ENCODE measurements at places on chromosomes 5 and 9.

DNA sequence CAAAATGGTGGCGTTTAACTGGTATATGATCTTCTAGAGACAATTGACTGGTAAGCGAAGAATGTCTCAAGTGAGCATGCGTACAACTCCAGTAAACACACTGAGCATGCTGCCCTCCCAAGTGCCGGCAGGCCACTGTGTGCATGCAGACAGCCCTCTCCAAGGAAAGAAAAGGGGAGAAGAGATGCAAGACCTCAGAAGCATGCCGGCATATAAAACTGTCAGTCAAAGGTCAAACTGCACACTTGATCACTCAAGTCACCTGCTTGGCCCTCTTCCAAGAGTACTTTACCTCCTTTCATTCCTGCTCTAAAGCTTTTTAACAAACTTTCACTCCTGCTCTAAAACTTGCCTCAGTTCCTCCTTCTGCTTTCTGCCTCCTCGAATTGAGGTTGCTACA is 910.2 kb downstream of the TAF11L14 start:
- no peak for DNase-seq

DNA sequence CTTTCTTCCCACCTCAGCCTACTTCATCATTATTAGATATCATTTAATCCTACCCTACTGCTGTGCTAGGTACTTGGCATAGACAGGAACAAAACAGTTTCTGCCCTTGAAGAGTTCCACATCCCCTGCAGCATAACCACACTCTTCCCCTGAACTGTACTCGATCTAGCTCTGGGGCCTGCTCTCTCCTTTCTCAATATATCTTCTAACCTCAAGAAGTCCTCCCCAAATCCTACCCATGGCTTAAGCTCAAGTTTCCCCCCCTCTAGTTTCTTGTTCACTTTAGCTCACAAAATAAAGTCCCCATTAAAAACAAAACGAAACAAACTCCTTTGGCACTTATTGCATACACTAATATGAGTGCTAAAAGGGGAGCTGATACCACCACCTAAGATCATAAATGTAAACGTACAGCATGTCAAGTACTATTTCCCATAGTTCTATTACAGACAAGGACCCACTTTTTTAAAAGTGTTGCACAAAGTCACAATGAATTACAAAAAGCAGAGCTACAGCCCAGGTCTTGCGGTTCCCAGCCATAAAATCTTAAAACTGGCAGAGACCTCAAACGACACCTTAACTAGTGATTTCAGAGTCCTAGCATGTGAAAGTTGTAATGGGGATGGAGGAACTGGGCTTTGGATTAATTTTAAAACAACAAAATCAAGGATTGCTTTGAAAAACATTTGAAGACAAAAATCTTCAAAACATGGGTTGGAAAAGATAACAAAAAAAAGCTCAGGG is 80.7 kb downstream of the PTPDC1 start:
- no peak for DNase-seq

DNA sequence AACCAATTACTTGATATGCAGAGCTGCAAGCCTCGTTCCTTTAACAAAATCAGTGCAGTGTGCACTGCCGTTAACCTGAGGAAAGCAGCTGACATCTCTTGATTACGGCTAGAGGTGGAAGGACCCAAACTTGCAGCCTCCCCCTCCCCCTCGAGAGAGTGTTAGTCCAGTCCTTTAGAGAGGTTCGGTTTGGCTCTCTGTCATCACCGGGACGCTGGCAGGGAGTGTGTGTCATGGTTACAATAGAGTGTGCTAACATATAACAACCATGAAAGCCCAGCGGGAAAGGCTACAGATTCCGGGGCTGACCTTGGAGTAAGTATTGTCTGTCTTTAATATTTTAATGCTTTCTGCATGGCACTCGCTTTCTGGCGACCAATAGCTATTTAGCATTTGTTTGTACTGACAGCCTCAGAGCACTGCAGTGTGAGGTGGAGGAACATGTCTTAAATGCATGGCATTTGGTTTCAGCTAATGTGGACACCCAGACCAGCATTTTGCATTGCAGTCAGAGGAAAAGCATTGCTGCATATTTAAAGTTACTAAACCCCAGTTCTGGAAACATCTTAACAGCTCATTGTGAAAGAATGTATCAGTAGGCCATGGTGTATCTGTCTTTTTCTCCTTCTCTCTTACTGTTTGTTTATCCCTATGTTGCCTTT is 237.5 kb downstream of the CD180 start:
- DNase-seq: no peak

- DNase-seq: peak; percentile 8
Observed at GRCh38 chr5:149775785-149776184, 45.7 kb downstream of the PPARGC1B start.

DNA sequence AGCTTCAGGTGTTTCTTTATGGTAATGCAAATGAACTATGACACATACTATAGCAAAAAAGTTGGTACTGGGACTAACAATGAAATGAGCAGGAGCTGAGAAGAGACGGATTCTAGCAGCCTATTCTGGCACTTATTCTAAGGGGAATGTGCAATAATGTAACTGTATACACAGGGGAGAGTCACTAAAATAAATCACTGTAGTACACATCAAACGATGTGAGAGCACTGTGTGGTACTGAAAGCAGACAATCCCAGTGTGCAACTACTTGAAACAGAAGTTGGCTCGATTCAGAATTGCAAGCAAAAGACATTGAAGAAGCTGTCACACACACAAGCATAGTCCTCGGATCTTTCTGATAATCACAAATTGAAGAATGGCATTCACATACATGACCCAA is 1713.0 kb upstream of the CDH9 start:
- DNase-seq: no peak

DNA sequence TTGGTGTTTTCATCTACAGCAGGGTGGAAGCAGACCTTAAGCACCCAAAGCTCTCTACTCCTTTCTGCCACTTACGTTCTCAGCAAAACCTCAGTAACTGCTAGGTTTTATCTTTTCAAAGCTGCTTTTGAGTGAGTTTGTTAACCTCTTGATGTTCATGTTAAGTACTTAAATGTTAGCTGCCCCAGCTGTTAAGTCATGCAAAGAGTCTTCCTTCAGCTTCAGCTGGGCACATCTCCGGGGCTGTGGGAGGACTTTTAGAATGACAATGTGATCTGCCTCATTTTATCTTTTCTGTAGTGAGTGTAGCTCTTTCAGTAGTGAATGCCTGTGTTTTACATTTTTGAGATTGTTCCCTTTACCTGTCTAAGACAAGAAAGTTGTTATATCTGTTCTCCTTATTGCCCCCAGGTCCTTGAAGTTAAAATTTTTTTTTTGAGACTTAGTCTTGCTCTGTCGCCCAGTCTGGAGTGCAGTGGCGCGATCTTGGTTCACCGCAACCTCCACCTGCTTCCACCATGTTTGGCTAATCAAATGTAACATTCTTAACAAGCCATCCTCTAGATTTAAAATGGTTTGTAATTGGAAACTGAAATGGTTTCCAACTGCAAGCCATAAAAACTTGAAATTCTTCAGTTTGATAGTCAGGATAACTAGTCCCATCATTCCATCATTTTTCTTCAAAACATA is 19.6 kb downstream of the KDM4C start:
- no peak for DNase-seq

DNA sequence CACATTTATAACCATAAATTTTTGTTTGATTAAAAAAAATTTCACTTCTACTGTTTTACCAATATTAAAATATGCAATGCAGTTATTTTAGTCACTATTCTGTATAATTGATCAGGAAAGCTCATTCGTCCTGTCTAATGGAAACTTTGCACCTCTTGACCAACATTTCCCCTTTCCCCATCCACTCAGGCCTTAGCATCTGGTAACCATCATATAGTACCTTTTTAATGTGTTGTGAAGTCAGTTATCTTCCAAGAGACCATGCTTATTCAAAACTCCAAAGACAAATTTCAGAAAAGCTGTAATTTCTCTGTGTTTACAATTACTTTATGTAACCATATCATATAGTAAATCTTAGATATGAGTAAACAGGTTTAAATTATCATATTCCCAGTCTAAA is 145.9 kb downstream of the CTNND2 start:
- DNase-seq: no peak

GRCh38 chr9:137381501-137382443 is 41.2 kb downstream of the EXD3 start:
- no peak for DNase-seq

GRCh38 chr9:1047591-1048230 is 2.4 kb upstream of the DMRT2 start:
- no peak for DNase-seq

DNA sequence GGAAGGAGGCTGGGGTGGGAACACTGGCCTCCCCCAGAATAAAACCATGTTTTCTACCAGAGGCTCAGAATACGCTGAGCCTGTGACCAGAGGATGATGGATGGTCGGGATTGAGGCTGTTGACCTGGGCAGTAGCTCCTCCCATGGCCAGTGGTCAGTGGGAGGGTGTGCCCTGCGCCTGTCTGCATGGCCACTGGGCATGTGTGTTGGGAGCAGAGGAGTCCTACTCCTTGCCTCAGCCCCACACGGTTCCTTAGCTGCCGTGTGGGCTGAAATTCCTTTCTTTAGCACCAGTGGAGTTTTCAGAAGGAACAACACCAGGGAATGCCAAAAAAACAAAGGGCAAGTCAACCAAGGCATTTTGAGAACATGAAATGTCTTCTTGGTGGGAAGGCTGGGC is 8.5 kb upstream of the RMND5B start:
- no peak for DNase-seq

- DNase-seq: peak; percentile 40
Observed at GRCh38 chr5:72366324-72366976, 46.3 kb downstream of the PTCD2 start.

DNA sequence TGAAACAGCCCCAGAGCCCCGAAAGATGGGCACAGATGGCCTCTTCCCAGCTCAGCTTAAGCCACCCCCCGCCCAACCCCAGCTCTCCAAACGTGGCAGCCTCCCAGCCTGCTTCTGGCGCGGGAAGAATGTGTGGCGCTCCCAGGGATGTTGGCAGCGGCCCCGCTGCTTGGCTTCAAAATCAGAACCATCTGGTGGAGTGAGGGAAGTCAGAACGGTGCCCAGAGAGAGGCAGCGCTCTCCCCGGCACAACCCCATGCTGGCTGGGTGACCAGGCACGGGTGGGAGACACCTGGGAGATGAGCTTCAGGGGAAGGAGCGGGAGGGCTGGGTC is 72.7 kb upstream of the ORM1 start:
- DNase-seq: no peak

DNA sequence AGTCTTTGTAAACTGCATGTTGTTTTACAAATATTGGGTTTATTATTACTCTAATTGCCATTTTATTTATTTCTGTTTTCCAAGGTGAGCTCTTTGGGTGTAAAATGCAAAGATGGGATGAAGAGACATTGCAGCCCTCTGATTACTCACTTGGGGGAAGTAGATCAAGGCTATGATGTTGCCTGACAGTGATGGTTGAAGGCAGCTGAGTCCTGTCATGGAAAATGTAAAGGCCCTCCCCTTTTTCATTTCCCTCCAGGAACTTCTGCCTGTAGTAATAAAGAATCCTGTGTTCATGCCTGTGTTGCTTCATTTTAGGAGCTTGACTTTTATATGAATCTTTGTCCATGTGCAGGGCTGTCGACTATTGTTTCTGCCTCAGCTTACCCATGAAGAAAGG is 605.4 kb upstream of the CLINT1 start:
- DNase-seq: no peak

DNA sequence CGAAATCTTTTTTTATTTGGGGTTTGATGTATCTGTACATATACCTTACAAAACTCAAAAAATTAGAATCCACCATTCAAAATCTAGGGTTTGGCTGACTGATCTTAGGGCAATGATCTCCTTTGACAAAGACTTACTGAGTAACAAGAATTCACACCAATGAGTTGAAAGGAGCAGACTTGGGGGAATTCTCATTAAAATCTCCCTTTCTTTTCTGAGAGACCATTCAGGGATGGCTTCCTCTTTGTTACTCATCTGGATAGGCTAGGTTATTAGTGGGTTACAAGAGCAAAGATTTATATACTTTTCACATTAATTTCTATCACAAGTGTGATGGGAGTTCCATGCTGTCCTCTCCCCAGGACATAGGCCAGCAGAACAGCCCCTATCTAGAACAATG is 661.0 kb downstream of the KCTD16 start:
- DNase-seq: no peak

- no peak for DNase-seq
Observed at GRCh38 chr5:114504560-114504959, 142.7 kb downstream of the KCNN2 start.

DNA sequence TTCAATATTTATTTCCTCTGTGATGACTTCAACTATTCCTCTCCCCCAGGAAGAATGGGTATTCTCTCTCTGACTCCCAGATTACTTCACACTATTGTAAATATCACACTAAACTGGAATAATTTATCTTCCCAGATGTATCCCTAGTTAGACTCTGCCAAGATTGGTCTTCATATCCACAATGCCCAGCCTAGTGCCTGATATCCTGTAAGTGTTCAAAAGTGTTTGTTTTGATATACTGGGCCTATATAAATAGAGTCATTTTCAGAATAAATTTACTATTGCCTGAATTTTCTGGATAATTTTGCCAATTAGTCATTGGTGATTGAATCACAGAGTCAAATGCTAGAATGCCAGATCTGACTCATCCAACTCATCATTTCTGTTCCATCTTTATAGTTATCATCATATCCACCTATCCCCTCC is 143.7 kb upstream of the TNC start:
- no peak for DNase-seq

GRCh38 chr5:92911293-92911692 is 669.7 kb downstream of the NR2F1-AS1 start:
- DNase-seq: no peak

GRCh38 chr5:38806775-38807258 is 39.0 kb upstream of the OSMR start:
- DNase-seq: peak; percentile 57

DNA sequence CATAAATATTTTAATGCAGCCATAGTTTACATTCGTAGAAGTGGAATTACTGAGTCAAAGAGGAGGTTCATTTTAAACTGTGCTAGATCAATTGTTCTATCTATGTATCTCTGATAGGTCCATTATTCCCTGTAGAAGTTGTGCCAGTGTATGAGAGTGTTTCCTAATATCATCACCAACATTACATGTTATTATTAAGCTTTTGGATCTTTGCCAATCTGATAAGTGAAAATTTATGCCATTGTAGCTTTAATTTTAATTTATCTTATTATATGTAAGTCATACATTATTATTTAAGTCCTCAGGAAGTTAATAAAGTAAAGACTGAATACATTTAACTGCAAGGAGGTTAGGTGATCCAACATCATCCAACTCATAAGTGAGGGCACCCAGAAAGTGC is 10.9 kb upstream of the GAS1 start:
- no peak for DNase-seq

GRCh38 chr5:61463596-61463995 is 131.5 kb downstream of the ZSWIM6 start:
- DNase-seq: no peak

DNA sequence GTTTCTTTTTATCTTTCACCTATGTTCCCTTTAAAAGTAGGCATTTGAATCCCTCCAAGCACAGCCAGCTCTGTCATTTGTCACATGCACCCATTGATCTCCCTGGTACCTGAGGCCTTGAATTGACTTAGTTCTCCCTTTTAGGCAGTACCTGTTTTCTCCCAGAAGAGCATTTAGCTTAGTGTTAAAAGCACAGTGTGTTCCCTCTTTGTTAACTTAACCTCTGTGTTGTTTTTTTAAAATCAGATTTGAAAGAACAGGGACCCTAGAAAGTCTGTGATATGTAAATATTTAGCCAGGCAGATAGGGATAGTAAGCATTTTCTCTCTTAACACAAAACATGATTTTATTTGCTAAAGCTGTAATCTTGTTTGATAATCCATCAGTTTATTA is 113.8 kb upstream of the SPATA31D4 start:
- no peak for DNase-seq

Measured in activated CD4-positive, alpha-beta T cell treated with anti-CD3 and anti-CD28 coated beads, Interleukin-2, amount 50 U/mL, for 16 hours (primary cell).